ENCODE measurements at places on chromosomes 1 and 21.

DNA sequence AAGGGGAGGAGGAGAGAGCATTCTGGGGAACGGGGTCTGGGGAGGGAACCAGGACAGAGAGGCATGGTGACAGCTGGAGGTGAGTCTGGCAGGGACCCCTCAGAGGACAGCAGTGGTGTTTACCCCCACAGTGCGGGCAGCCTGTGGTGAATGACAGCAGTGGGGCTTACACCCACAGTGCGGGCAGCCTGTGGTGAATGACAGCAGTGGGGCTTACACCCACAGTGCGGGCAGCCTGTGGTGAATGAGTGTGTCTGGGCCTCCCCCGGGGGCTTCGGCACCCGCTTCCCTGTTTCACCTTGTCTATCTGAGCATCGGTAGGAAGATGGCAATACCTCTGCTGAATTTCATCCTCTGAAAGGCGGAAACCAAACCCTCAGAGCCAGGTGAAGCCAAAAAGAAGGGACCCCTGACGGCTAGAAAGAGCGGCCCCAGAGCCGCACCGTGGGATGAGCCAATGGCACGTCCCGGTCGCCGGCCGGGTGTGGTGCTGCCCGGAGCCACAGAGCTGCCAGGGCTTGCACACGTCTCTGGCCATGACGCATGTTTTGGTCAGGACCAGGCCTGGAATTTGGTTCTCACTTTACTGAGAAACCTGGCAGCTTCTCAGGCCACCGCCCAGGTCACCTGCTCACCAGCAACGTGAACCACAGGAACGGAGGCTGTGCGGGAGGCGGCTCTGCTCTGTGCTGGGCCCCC lies 54.1 kb downstream of the SIK1 start:
- DNase-seq = no peak

DNA sequence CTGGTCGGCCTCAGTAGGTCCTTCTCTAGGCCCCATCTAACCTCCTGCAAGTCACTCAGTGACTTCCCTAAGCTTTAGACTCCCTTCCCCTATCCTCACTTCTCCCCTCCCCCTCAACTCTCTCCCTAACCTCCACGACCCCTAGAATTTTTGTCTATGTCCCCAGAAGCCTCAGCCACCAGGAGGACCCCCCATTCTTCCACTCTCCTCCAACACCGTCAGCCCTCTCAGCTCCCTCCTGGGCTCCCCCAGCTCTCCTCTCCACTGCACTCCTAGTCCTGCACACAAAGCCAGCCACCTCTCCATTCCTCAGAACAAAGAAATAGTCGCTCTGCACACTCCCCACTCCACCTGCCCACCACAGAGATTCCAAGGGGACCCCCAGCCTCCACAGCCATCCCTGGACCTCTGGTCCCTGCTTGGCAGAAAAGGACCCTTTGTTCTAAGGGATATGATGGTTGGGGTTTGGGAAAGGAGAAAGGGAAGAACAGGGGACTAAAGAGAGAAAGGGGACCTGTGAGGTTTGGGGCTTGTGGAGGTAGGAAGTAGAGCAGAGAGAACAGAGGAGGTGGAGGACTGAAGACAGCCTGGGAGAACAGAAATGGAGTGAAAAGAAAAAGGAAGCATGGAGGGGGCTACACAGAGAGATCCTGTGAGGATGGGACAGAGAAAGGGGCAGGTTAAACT lies 2.8 kb downstream of the ARHGEF2 start:
- DNase-seq = no peak

GRCh38 chr1:20602851-20603450 lies 14.1 kb downstream of the CDA start:
- DNase-seq = no peak

DNA sequence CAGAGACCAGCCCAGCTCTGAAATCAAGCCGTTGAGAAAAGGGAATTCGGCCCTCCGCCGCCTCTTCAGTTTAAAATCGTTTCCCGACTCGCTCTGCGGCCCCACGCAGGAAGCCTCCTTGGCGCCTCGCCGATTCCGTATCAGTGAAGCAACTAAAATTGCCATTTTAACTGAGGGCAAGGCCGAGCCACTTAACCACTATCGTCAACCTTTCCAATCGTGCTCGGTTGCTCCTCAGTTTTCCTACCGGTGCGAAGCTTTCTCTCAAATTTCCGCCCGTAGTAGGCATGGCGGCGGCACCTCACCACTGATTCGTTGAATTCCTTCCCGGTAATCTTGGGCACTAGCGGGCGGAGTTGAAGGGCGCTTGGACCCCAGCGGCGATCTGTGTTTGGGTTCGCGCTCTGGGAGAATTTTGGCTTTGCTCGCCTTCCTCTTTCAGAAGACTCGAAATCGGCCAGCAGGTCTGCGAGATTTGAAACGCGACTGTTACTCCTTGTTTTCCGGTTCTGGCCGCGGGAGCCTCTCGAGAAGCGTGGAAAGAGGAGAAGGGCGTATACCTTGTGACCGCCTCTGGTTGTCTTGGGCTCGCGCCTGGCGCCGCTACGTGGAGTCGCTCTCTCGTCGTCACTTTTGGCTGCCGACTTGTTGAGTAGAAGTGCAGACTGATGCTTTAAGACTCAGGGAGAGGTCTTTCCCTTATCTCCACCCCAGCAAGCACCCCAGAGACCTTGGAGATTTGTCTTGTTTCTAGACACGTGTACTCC lies at the start of the genes CENPL and DARS2:
CENPL (minus strand) TSS at position 569 of the 767 bp plus-strand sequence. CDS start 13,584 bp downstream, outside the sequence.
DARS2 (plus strand) TSS at position 359 of the 767 bp plus-strand sequence. CDS start 557 bp downstream, outside the sequence.
- peak; percentile 90 for DNase-seq

GRCh38 chr1:155977690-155978324 lies 540 bp downstream of the ARHGEF2 start:
- DNase-seq = no peak

- no peak for DNase-seq
Observed at GRCh38 chr1:34916104-34916503, 13.3 kb downstream of the DLGAP3 start.

DNA sequence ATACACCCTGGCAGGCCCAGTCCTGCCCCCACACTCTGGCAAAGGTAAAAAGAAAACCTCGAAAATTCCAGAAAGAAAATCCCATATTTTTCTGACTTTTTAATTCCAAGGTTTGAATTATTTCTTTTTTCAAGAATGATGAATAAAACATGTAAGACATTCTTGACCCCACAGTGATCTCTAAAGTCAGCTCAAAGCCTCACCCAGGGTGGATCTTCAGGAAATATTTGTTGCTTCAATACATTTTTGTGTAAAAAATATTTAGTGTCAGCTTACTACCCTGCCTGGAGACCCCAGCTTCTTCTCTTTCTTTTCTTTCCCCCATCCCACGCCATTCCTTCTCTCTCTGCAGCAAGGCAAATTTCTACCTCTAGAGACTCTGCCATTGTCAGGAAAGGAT lies 7.0 kb upstream of the NT5C1A start:
- DNase-seq = no peak

DNA sequence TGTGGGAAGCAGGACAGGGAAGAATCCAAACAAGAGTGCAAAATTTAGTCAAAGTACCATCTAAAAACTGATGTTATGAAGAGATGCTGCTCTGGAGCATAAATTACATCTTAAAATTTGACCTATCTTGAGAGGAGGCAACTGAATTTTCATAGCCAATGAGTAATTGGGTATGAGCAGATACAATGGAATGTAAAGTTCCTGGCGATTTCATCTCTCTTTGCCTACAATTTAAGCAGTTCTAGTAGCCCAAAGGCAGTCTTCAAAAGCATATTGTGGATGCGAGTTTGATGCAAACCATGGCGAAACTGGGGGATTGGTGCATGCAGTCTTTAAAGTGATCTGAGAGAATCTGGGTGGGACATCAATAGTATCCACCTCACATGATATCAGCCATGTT lies 1265.9 kb downstream of the BRINP3 start:
- no peak for DNase-seq

GRCh38 chr21:41381731-41382130 lies 19.9 kb downstream of the MX2 start:
- DNase-seq = no peak

GRCh38 chr1:209767096-209767495 lies 11.2 kb downstream of the TRAF3IP3 start:
- no peak for DNase-seq

DNA sequence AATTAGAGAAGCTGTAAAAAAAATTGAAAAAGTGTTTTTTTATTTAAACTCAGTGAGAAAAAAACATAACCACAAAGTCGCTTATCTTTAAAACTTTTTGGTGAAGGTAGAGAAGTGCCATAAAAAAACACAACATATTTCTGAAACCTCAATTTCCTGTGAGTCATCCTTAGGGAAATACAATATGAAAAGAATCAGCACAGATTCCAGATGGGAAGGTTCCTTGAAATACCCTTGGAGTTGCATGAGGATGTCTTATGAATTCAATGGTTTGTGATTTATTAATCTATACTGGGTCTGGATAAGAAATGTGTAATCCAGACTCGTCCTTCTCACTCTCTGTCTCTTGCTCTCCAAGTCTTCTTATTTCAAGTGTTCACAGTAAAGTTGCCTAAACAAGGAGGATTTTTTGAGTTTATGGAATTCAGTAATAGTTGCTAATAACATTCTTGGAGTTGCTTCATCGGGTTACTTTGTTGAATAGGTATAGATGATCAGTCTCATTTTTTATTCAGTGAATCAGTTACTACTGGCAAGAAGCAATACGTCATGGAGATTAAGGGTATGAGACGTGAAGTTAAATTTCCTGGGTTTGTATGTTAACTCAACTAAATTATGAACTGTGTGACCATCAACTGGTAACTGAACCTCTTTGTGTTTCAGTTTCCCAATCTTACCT lies 191.4 kb downstream of the KCNK2 start:
- peak; percentile 57 for DNase-seq

DNA sequence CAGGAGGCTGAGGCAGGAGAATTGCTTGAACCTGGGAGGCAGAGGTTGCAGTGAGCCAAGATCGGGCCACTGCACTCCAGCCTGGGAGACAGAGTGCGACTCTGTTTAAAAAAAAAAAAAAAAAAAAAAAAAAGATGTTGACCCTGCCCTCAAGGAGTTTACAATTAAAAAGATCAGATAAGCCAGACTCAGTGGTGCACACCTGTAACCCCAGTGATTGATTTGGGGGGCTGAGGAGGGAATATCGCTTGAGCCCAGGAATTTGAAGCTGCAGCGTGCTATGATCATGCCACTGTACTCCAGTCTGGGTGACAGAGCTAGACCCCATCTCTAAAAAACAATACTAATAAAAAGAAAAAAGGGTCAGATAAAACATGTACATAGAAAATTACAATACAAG lies 1.6 kb upstream of the SESN2 start:
- no peak for DNase-seq

GRCh38 chr1:109878531-109879104 lies 32.0 kb upstream of the CSF1 start:
- no peak for DNase-seq

- DNase-seq = peak; percentile 65
Observed at GRCh38 chr1:43147625-43148327, 24.3 kb downstream of the EBNA1BP2 start.

DNA sequence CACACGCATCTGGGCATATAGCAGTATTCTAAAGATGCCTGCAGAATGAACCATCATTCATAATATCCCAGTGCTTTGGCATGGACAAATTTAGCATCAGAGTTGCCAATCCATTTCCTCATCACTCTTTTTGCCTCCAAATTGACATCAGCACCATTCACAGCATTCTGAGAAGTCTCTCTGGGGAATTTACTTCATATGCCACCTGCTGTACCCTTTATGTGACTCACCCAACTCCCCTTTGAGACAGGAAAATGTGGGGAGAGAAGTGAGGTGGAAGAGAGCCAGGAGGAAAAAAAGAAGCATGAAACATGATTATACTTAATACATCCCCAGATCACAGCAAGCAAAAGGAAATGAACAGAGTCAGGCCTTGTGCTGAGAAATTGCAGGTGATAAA lies 37.4 kb downstream of the RAB3B start:
- DNase-seq = no peak

GRCh38 chr1:208381481-208381880 lies 137.3 kb upstream of the PLXNA2 start:
- DNase-seq = no peak
